HuH-7.5 (cell line): ENCODE measurements at places on chromosomes 5 and 9.

DNA sequence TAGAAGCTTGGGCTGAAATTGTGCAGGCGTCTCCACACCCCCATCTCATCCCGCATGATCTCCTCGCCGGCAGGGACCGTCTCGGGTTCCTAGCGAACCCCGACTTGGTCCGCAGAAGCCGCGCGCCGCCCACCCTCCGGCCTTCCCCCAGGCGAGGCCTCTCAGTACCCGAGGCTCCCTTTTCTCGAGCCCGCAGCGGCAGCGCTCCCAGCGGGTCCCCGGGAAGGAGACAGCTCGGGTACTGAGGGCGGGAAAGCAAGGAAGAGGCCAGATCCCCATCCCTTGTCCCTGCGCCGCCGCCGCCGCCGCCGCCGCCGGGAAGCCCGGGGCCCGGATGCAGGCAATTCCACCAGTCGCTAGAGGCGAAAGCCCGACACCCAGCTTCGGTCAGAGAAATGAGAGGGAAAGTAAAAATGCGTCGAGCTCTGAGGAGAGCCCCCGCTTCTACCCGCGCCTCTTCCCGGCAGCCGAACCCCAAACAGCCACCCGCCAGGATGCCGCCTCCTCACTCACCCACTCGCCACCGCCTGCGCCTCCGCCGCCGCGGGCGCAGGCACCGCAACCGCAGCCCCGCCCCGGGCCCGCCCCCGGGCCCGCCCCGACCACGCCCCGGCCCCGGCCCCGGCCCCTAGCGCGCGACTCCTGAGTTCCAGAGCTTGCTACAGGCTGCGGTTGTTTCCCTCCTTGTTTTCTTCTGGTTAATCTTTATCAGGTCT is at the start of gene C9orf72:
Gene C9orf72, minus strand, starts transcription at position 564 of the 716 bp plus-strand sequence. CDS start 6,361 bp downstream, outside the sequence.
- DNase-seq = peak; percentile 35

- no peak for DNase-seq
Observed at GRCh38 chr9:108830272-108830671, 25.5 kb downstream of the ACTL7B start.

GRCh38 chr9:32376285-32376684 is 8.2 kb upstream of the ACO1 start:
- no peak for DNase-seq

- no peak for DNase-seq
Observed at GRCh38 chr9:135611142-135611874, 28.0 kb downstream of the GLT6D1 start.

DNA sequence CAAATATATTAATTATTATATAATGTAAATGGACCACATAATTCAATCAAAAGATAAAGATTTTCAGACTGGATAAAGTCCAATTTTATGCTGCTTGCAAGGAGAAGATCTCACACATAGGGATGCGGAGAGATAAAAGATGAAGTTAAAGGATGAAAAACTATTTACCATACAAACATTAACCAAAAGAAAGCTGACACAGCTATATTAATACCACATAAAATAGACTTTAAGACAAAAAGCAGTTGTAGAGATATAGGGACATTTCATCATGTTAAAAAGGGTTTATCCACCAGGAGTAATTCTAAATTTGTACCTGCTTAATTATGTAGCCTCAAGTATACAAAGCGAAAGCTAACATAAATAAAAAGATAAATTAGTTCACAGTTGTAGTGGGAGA is 15.2 kb upstream of the NSG2 start:
- DNase-seq = no peak

GRCh38 chr9:86990290-86990689 is 43.0 kb upstream of the GAS1 start:
- DNase-seq = no peak
